ENCODE measurements at places on chromosomes 13 and 19. TPM values are rescaled to one million over a fixed set of nuclear protein-coding genes. Genes with fewer than 3 reads are reported as not detected.

HCN2 gene
- 35.3 TPM for total RNA-seq

CGB8 gene
- total RNA-seq = 2.5 TPM

ZNF100 gene
- total RNA-seq = not detected

UQCR11 gene
- 177 TPM for total RNA-seq

HRC gene
- not detected for total RNA-seq

GAS6 gene
- 8.1 TPM for total RNA-seq

ZNF470 gene
- 1.4 TPM for total RNA-seq

ZNF208 gene
- not detected for total RNA-seq

FGF14 gene
- total RNA-seq = not detected

CYP4F2 gene
- 0.17 TPM for total RNA-seq

ERICH4 gene
- total RNA-seq = not detected

SPATA13 gene
- 7.7 TPM for total RNA-seq

IGFL2 gene
- 1.5 TPM for total RNA-seq

CLASRP gene
- 67.9 TPM for total RNA-seq

KIR3DL1 gene
- total RNA-seq = not detected

FCGBP gene
- 0.63 TPM for total RNA-seq

PSG7 gene
- total RNA-seq = not detected

VSIG10L gene
- 14.8 TPM for total RNA-seq

TTYH1 gene
- 0.16 TPM for total RNA-seq

ZNF813 gene
- 0.45 TPM for total RNA-seq

TMEM161A gene
- total RNA-seq = 24.3 TPM
